ENCODE measurements at places on chromosomes 16 and 17.

DNA sequence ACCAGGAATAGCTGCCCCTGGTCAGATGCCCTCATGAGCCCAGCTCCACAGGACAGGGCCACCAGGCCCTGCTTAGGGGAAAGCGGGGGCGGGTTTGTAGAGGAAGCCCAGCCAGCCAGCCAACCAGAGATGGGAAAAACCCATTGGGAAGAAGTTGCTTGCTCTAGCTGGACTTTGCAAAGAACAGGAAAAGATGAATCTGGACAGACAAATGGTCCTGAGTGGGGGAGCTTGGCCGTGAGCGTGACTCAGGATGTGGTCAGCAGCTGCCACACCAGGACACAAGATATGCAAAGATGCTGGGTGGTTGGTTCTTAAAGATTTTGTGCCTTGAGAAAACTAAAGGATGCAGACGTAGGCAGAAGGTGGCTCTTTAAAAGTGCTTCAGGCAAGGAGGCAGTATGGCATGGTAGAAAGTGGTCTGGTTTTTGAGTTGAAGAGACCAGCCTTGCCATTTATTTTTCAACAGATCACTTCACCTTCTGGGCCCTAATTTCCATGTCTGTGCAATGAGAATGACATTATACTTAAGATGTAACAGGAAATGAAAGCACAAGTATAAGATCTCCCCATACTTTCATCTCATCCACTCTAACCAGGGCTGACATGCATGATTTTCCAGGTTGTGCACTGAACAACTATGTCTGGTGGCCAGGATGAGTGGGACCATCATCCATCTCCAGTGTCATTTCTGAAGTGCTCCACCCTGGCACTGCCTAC lies 27.8 kb upstream of the HEATR6 start:
- no peak for DNase-seq

- peak; percentile 2 for DNase-seq
These were observed 79.7 kb upstream of the BRD7 start for GRCh38 chr16:50448522-50448921.

GRCh38 chr17:75125984-75126383 lies 5.6 kb downstream of the NT5C start:
- DNase-seq, result no peak

DNA sequence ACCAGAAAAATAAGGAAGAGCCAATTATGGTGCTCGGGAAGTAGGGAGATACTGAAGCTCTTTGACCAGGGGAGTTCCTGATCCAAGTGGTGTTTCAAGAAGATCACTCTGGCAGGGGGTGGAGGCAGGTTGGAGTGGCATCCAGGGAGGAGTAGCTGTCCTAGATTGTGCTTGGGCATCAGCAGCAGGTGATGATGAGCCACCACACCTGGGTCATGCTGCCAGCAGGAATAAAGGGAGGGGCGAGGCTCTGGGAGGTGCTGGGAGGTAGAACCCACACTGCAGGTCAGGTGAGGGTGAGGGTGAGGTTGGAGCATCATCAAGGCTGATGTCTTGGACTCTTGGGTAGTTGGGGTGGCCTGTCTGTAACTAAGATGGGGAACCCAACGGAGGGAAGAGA lies 35.4 kb upstream of the ADGRG1 start:
- no peak for DNase-seq

GRCh38 chr16:85733155-85733838 lies 17.6 kb downstream of the C16orf74 start:
- no peak for DNase-seq

GRCh38 chr16:89246903-89247733 lies 29.6 kb downstream of the ZNF778 start:
- DNase-seq, result no peak

GRCh38 chr16:60816461-60816860 lies 1219.8 kb downstream of the CDH8 start:
- DNase-seq, result no peak

DNA sequence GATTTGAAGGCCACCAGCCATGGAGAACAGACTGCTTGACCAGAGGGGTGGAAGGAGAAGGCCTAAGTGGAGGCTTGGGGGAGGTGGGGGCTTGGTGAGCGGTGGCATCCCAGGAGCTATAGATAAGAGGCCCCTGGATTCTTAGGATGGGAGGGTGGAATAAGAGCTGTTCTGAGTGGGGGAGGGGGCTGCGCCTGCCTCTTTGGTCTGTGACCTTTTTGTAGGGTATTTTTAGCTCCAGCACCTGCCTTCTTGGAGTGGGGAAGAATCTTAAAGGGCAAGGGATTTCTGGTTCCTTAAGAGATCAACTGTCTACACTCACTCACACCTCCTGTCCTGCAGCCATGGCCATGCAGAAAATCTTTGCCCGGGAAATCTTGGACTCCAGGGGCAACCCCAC lies 567 bp downstream of the ENO3 start:
- DNase-seq, result no peak

- DNase-seq, result no peak
These were observed 67.9 kb downstream of the BCAS3 start for GRCh38 chr17:60745544-60745943.

DNA sequence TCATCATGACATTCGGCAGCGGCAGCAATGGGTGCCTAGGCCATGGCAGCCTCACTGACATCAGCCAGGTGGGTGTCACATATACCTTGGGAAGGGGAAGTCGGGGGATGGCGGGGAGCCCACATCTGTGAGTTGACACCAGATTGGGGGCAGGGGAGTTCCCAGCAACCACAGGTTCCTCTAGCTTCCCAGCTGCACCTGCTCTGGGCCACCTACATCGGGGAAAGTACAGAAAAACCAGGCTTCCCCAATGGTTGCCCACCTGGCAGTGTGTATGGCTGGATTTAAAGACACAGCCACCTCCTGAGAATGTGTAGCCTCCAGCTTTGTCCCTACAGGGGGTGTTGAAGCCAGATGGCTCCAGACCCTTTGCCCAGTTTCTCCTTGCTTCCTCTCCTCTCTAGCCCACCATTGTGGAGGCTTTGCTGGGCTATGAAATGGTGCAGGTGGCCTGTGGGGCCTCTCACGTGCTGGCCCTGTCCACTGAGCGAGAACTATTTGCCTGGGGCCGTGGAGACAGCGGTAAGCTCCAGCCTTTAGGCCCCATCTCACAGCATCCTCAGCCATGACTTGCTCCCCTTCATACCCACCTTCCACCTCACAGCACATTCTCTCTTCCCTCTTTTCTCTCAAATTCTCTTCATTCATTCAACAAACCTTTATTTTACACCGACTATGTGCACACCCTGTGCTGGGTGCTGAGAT lies 5.0 kb upstream of the TRAF4 start:
- DNase-seq, result no peak

DNA sequence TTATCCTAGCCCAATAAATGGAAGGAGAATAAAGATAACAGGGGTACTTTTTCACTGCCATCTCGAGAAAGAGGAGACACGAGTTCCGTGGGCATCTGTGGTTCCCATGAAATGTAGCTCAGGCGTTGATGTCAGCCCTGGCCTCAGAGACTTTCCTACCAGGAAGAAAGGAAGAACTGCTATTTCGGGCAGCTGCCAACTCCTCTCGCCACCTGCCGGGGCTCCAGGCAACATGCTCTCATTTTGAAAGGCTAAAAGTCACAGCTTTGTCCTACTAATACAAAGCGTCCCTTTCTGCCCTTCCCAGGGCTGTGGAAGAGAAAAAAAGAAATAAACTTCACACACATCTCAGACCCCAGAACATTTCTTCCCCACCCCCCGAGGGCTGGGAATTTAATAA lies 65.8 kb downstream of the DHRS7C start:
- DNase-seq, result no peak

- no peak for DNase-seq
These were observed 34.1 kb downstream of the EEF2K start for GRCh38 chr16:22240023-22240710.

- DNase-seq, result no peak
These were observed 21.5 kb upstream of the RMI2 start for GRCh38 chr16:11323551-11324336.

- DNase-seq, result no peak
These were observed 72.8 kb upstream of the TOB1 start for GRCh38 chr17:50938821-50939541.

GRCh38 chr16:12016291-12016947 lies 39.9 kb downstream of the SNX29 start:
- no peak for DNase-seq

GRCh38 chr16:88761830-88762229 lies 23.2 kb downstream of the PIEZO1 start:
- DNase-seq, result no peak

- no peak for DNase-seq
These were observed 1.0 kb downstream of the SLC16A6 start for GRCh38 chr17:68289936-68290267.

- DNase-seq, result no peak
These were observed 4.7 kb downstream of the SERPINF1 start for GRCh38 chr17:1766382-1767135.

DNA sequence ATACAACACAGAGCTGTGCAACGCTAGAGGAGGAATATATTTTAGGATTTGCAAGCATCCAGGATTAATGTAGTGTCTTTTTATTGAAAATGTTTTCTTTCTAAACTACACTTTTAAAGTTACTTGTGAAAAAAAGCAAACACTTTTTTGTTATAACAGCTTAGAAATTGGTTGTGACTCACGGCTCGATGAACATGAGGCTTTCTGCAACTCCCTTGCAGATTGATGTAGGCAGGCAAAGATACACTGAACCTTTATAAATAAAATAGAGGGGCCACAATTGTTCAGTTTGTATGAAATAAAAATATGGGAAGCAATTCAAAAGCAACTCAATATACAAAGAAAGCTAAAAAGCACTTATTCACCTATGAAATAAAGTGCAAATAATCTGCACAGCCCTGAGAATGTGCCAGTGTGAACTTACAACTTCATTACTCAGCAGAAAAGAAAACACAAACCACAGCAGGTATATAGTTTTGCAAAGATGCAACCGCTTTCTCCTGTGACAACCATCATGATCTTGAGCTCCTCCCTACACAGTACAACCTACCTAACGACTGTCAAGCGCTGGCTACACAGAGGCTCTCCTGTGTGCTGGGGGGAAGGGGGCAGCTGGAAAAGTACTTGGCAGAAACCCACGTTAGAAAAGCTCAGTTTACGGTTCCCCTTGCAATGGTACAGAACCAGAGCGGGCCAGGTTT lies 948 bp downstream of the LUC7L start:
- no peak for DNase-seq

DNA sequence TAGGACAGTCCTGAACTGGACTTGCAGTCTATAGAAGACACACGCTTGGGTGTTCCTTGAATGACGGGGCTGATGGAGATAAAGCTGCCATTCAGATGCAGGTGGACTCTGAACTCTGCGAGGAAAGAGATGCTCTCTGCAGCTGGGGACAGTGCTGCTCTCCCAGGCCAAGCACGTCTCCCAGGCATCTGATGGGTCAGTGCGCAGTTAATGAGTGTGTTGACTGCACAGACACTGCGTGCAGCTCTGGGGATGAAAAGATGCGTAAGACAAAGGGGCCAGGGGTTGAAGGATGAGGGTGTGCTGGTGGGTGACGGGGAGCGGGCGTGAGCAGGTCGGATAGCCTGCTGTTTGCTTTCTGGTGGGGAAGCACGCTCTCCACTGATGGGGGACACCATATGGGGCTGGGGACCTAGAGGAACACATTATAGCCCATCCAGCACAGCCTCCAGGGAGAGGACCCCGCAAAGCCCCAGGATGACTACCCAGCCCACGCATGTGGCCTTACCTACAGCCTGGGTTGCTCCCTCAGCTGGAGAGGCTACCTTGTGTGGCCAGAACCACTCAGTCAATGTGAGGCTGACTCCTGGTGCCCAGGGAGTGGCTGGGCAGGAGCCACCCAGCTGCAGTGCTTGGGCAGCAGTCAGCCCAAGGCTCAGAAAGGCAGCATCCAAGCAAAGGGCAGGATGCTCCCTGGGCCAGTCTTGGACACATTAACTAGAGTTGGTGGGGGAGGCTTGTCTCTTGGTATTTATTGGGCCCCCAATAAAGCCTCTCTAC lies 246.3 kb downstream of the RBFOX3 start:
- DNase-seq, result no peak

DNA sequence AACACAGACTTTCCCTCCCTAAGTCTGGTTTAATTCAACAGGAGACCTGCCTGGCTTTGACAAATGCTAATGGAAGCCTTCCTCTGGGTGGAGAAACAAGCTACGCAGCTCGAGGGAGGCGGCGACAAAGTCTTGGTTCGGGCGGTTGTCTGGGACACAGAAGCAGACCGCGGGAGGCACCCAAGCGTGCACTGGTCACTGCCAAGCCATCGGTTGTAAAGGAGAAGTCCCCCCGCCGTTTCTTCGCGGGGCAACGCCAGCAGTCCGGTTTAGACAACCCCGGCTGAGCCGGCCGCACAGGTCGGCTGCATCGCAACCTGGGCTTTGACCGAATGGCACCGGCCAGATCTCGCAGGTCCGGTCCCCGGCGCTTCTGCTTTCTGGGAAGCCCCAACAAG lies 586 bp downstream of the GLYR1 start:
- peak; percentile 16 for DNase-seq

DNA sequence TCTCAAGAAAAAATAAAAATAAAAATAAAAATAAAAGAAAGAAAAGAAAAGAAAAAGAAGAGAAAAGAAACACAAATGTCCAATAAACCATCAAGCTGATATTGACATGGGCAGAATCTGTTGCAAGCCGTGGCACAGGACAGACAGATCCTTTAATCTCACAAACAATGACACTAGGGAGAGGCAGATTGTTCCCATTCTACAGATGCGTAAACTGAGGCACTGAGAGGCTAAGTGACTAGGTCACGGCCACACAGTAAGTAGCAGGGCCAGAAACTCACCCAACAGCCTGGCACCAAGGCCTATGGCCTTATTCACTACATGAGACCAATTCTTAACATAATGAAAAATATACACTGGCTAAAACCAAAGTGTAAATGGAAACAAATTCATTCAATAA lies 28.3 kb upstream of the ZFP90 start:
- DNase-seq, result no peak

- DNase-seq, result no peak
These were observed 1.5 kb upstream of the NPTX1 start for GRCh38 chr17:80477647-80478478.

GRCh38 chr16:20948444-20948843 lies 47.9 kb downstream of the LYRM1 start:
- DNase-seq, result no peak

GRCh38 chr17:48791128-48792032 lies 25.6 kb downstream of the TTLL6 start:
- peak; percentile 68 for DNase-seq

DNA sequence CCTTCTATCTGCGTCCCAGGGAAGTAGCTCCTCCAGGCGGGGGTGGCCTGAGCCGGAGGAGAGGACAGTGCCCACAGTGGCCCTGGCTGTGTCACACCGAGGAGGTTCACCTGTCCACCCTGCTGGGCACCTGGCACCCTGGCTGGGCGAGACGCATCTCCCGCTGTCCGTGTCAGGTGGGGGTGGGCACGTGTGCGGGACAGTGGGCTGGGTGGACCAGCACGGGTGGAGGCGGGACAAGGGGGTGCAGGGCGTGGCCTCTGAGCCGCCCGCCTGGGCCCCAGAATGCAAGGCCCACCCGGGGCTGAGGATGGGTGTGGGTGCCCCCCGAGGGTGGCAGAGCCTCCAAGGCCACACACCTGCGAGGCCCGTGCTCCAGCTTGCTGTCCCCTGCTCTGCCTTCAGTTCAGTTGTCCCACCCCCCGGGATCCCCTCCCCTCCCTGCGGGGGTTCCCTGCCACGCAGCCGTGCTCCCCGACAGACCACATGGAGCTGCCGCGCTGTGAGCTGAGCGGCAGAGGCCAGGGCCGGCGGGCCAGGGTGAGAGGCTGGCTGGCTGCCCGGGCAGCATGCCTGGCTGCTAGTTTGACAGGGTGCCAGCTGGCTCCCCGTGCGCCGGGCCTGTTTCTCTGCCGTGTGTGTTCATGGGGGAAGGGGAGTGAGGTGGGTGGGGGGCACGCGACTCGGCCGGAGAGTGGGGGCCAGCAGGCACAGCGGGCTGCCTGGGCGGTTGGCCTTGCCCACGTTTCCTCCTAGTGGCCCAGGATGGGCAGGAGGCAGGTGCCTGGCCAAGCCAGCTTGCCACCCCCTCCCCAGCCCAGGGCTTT lies 33.9 kb downstream of the BAHCC1 start:
- peak; percentile 8 for DNase-seq
